Purkinje cell (primary cell): ENCODE measurements at places on chromosomes 5 and 9. TPM values are rescaled to one million over a fixed set of nuclear protein-coding genes. Genes with fewer than 3 reads are reported as not detected.

Gene AUH
- 155 and 161 TPM in 2 replicates for polyA plus RNA-seq

Gene HAVCR1
- polyA plus RNA-seq: not detected in 2 replicates

Gene FGF10
- 0.14 TPM in 1 of 2 replicates, not detected in the other for polyA plus RNA-seq

Gene ARL15
- 5.1 and 18.5 TPM in 2 replicates for polyA plus RNA-seq

Gene HRCT1
- not detected in 2 replicates for polyA plus RNA-seq

Gene TUSC1
- 2.6 and 3.9 TPM in 2 replicates for polyA plus RNA-seq
